ENCODE measurements at places on chromosomes 2 and 18.

DNA sequence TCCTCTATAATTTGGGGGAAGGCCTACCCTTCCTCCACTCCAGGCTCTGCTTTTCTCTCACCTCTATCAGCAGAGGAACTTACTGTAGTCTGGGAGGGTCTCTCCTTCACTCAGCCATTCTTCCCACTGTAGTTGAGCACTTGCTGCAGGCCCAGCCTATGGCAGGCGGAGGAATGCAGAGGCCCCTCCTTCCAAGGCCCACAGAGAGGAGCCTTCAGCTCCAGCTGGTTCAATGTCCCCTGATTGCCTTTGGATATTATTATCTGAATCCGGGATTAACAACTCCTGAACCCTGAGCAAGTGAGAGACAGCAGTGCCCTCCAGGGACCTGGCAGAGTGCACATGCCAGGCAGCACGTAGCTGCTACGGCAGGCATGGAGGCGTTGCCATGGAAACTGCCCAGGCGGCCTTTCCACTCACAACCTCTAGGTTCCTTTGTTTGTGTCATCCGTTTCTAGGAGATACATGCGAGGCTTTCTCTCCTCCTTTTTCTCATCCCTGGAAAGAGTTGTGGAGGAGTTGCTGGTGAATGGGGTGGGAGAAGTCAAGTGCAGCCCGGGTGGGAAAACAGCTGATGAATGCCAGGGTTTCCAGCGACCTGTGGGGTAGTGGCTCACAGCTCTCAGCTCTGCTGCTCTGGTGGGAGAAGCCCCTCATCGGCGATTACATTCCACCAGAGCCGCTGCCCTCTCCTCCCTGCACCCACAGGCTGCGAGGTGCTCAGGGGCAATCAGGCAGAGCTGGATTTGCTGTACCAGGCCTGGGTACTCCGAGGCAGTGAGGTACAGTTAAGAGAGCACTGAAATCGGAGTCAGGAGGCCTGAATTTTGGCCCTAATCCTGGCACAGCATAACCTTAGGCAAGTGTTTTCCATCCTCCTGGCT, 55.3 kb upstream of the HK2 start:
- no peak for DNase-seq

DNA sequence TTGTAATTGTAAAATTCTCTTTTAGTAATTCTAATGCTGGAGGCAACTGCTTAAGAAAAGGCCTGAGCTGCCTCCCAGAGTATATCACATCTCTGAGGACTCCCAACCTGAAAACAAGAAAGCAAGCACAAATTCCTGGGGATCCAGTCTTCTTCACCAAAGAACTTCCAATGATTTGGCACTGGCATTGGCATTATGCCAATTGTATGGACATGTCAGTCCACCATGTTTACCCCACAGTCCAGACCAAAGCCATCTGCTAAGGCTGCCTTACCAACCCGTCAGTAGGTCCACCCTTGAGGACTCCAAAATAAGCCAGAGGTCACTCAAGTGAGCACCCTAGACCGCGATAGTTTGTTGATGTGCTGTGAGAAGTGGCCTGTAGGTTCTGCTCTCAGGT, 263.1 kb downstream of the RND3 start:
- DNase-seq: no peak

DNA sequence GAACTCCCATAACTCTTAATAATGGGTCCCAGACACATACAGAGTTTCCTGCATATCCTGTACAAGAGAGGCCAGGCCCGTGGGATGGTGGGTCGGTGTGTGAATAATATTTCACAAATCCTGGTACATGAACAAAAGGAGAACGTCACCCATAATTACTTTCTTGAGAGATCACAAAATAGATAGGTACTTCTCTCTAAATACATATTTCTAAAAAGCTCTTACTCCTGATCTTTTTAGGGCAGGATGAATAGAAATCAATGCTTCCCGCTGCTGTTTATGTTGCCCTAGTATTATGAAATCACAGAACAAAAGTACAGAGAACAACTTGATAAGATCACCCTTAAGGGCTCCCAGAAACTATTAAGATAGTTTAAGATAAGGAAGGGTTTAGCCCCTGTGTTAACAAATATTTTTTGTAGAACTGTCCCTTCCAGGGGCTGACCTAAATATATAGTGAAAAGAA, 5.4 kb downstream of the IRS1 start:
- DNase-seq: no peak

DNA sequence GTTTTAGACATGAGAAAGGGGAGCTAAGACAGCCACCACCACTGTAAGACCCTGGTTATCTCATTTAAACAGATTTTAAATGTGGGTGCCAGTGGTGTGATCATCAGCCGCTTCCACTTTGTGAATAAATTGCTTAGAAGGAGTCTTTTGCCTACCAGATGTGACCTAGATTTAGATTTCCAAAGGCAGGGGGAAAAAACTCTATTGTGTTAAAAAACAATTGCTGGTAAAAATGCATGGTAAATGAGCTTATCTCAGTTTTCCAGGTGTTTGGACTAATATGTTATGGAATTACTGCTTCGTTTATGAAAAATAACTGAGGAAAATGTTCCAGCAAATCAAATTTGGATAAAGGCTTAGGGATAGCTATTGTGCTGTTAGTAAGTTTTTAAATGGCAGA, 466.3 kb upstream of the RAB12 start:
- DNase-seq: no peak

DNA sequence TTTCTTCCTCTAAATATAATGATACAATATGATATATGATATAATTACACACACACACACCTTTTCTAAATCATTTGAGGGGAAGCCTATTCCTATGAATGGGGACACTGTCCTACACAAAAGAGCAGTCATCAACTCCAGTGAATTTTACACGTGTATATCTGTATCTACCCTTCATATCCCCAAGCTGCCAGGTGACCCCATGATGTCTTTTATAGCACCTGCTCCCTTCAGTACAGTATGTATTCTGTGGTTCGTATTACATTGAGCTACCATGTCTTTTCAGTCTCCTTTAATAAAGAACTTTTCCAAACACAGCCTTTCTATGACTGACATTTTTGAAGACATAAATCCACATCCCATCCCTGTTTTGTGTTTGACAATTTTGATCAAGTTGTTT, 19.0 kb downstream of the TBC1D8 start:
- DNase-seq: no peak

GRCh38 chr2:144583381-144583729, 63.4 kb upstream of the ZEB2 start:
- no peak for DNase-seq

- DNase-seq: no peak
Observed at GRCh38 chr18:58044370-58045241, 580 bp downstream of the NEDD4L start.

GRCh38 chr2:71455011-71455740, 1.8 kb downstream of the DYSF start:
- DNase-seq: no peak

DNA sequence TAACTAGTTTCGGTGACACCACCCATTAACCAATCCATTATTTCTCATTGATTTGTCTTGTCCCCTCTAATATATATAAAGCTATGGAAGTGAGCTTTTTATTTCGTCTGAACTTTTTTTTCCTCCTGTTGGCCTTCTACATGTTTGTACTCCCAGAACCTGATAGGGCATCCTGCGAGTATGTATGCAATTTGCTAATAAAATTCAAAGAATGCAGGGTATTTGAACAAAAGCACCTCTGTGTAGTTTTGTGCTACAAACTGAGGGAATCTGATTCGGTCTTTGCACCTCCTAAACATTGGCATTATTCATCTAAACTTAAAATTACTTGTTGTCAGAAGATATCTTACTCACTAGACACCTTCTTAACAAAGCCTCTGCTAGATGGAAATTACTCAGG, 242.9 kb upstream of the TMEFF2 start:
- no peak for DNase-seq

- no peak for DNase-seq
Observed at GRCh38 chr2:201928363-201928762, 105.3 kb upstream of the FZD7 start.

DNA sequence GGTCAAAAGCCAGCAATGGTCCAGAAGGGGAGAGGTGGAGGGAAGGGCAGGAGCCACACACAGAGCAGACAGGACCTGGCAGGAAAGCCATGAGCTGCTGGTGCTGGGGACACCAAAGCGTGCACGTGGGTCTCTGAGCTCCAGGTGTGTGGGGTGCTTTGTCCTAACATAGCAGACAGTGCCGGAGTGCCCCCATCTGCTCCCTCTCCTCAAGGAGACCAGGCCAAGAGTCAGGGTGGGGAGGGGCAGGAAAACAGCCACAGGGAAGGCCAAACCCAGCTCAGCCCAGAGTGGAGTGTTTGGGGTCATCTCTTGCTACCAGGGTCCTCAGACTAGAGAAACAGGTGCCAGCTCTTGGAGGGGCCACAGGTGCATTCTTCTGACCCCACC, 4.2 kb upstream of the GPC1 start:
- DNase-seq: no peak

- DNase-seq: no peak
Observed at GRCh38 chr2:88027697-88028389, 11.5 kb upstream of the RNU2-63P start.

- no peak for DNase-seq
Observed at GRCh38 chr18:26421931-26422330, 126.4 kb downstream of the KCTD1 start.

DNA sequence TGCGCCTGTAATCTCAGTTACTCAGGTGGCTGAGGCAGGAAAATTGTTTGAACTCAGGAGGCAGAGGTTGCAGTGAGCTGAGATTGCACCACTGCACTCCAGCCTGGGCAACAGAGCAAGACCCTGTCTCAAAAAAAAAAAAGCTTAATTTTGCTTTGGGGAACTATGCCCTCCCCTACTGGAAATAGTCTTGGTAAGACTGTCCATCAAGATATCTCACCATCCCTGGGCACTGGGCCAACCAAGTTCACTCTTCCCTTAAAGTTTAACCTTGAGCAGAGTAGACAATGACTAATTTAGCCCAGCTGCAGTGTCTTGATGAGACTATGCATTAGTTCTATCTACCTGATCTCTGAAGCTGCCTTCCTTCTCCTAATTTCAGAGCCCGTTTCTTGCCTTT, 44.7 kb downstream of the ASXL2 start:
- no peak for DNase-seq

GRCh38 chr2:170831115-170831514, 14.4 kb downstream of the GAD1 start:
- no peak for DNase-seq

DNA sequence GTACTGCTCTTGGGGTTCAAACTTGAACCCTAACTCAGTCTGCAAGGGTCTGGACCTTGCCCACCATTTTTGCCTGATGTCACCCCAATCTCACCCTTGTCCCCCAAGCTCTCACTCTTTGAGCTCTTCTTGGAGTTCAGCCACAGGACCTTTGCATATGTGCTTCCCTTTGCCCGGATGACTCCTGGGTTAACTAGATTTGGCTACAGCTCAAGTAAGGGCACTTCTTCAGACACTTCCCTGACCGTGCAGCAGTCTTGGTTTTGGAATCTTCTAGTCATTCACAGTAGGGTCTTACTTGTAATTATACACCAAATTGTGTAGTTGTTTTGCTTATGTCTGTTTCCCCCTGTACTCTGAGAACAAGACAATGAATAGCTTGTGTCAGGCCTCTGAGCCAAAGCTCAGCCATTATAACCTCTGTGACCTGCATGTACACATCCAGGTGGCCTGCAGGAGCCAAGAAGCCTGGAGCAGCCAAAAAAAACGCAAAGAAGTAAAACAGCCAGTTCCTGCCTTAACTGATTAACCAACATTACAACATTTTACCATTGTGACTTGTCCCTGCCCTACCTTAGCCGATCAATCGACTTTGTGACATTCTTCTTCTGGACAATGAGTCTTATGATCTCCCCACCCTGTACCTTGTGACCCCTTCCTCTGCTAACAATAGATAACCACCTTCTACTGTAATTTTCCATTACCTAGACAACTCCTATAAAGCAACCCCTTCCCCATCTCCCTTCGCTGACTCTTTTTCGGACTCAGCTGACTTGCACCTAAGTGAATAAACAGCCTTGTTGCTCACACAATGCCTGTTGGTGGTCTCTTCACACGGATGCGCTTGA, 1.0 kb upstream of the MOGAT1 start:
- DNase-seq: no peak

DNA sequence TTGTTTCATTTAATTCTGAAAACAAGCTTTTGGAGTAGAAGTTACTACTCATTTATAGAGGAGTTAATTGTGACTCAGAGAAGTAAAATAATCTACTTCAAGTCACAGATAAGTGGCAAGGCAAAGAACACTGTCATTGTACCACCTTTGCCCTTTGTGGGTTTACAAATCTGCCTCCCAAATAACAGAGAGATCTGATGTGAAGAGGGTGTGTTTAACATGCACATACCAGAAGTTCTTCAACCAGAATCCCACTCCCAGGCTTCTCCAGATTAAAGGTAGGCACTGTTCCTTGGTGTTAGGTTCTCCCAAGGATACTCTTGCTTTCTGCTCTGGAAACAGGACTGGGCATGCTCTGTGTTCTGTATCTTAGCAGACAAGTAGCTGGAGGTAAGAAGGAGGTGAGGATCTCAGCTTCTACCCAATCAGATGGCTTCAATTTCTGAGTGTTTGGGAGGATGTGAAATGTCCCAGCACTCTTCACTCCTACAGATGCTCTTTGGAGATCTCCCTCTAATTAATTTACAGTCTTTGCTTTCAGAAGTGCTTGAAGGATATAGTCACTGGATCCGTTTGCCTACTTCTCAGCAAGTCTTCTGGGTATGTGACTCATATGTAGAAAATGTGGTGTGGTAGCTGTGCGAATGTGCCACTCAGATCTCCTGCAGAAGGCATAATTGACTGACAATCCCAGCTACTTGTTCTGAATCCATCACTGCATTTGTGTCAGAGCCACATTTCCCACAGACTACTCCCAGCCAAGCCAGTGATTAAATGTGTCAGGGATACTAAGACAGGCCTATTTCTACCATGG, 111.1 kb downstream of the KLHL14 start:
- no peak for DNase-seq

DNA sequence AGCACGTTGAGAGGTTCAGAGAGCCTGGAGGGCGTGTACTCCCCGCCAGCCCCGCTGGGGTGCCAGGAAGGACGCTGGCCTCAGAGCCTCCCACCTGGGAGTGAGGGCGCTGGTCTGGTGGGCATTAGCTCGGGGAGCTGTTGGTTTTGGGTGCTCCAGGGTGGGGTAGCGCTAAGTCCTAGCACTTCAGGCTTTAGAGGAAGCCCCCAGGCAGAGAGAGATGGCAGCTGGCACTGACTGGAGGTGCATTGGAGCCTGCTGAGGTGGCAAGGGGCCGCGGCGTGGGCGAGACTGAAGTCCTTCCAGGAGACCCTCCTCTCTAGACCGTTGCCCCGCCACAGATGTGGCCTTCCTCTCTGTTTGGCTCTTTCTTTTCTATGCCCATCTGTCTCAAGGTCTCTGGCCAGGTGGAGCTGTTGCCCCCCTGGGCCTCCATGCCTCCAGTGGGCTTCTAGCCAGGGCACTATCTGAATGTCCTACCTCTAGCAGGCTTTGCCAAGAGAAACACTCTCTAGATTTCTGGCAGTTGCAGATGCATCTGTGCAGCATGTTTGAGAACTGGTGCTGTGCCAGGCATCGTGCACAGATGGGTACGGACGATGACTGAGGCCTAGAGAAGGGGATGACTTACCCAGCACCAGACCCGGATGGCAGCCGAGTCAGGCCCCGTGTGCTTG, 6.6 kb downstream of the CAPN10 start:
- no peak for DNase-seq
